MCF 10A (cell line): ENCODE measurements at places on chromosomes 5 and 9.

- no peak for DNase-seq
Measured at GRCh38 chr5:5332287-5332686, 90.2 kb upstream of the ICE1 start.

GRCh38 chr9:69173497-69173890 lies 583 bp upstream of the TJP2 start:
- no peak for DNase-seq

- no peak for DNase-seq
Measured at GRCh38 chr5:342501-343460, 21.3 kb downstream of the AHRR start.

DNA sequence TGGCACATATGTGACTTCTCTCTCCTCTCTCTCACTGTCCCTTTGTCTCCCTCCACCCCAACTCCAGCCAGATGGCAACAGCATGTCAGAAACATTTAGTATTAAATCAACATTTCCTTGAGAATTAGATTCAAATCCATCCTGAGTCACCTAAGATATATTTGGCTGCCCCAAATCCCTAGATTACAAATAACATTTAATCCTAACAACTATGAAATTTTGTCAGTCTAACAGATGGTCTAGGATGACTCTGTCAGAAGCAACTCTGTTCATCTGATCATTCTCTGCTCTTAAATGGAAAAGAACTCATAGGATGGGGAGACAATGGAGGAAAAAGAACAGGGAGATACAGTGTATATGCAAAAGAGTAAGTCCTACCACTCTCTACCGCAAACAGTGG lies 201.2 kb downstream of the TSSK1B start:
- no peak for DNase-seq

DNA sequence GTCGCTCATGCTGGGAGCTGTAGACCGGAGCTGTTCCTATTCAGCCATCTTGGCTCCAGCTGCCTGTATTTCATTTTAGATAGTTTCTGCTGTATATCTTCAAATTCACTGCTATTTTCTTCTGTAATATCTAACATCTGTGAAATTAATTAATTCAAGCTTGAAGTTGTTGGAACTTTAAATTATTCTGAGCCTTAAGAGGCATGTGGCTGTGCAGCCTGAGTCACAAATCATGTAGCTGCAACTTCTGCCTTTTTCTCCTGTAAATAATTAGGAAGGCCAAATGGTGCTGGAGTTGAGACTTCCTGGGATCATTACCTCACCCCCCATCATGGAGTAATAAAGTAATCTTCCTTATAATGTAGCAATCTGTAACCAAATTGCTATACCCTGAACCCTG lies 183.3 kb upstream of the PCSK5 start:
- no peak for DNase-seq

GRCh38 chr5:95973793-95974325 lies 12.2 kb upstream of the ELL2 start:
- no peak for DNase-seq

- no peak for DNase-seq
Measured at GRCh38 chr5:65133477-65134110, 348.1 kb downstream of the ADAMTS6 start.

DNA sequence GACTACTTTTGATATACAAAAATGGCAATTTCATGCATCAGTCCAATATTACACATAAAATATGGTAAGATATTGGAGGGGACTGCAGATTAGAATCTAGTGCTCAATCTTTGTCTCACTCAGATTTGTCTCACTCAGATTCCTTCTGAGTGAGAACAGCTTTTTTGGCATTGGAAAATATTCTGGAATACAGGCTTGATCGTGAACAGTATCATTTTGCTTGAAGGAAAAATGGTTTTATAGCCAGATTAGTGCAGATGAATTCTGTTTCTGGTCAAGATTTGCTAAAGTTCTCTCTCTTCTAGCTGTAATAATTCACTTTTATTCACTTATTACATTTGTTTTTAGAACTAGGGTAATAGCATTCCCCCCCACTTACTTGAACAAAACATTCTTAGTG lies 51.2 kb downstream of the MAN2A1 start:
- no peak for DNase-seq
